Stimulated activated CD8-positive, alpha-beta memory T cell treated with anti-CD3 and anti-CD28 coated beads, Interleukin-2, amount 100 ng/mL, for 48 hours (primary cell): ENCODE measurements at places on chromosomes 2 and 18.

- DNase-seq: no peak
These were observed 38.1 kb downstream of the TMEM37 start for GRCh38 chr2:119469661-119470297.

GRCh38 chr2:128654408-128654807 is 335.7 kb upstream of the HS6ST1 start:
- no peak for DNase-seq

DNA sequence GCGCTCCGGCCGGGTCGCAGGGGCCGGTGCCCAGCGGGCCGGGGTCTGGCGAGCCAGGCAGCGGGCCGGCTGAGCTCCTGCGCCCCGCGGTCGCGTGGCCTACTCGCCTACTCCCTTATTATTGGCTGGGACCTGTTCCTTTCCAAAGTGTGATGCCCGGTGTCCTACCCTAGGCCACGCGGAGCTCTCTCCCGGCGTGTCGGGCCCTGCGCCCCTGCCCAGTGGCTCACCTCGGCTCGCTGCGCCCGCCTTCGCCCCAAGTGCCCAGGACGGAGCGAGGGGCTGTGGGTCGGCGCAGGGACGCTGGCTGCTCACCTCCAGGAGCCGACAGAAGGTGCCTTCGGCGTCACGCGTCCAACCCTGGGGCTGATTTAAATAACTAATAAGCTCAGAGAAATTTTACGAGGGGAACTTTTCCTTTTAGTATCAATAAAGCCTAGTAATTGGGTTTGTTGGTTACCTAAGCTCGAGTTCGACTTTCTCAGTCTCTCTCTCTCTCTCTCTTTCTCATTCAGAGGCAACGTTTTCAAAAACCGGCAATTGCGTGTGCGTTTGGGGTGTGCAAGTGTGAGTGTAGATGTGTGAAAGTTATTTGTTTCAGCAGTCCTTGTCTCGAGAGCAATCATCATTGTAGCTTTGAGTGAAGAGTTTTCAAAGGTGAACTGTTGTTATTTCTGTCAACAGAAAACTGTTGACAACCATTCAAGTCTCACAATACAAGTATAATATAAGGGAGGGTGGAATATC is 7.0 kb upstream of the SATB2 start:
- no peak for DNase-seq

DNA sequence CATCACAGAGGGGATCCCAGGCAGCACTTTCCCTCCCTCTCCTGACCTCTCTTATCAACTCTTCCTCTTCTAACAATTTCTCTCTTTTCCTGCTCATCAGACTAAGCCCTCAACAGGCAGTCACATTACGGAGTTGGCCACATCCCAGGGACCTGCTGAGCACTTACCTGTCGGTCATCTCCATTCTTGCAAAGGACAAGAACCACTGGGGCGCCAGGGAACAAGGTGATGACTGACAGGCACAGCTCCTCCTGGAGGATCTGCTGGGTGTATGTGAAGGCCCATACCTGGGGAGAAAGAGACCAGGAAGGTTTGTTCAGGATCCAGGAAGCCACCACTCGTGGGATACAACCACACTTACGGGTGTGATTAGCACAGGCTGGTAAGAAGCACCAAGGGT is 104.8 kb upstream of the CAPN13 start:
- DNase-seq: no peak

- no peak for DNase-seq
These were observed 60.4 kb downstream of the DHRS9 start for GRCh38 chr2:169129703-169130243.

GRCh38 chr18:28334516-28334915 is 157.6 kb upstream of the CDH2 start:
- DNase-seq: no peak

GRCh38 chr2:196183172-196183473 is 11.7 kb upstream of the STK17B start:
- no peak for DNase-seq

DNA sequence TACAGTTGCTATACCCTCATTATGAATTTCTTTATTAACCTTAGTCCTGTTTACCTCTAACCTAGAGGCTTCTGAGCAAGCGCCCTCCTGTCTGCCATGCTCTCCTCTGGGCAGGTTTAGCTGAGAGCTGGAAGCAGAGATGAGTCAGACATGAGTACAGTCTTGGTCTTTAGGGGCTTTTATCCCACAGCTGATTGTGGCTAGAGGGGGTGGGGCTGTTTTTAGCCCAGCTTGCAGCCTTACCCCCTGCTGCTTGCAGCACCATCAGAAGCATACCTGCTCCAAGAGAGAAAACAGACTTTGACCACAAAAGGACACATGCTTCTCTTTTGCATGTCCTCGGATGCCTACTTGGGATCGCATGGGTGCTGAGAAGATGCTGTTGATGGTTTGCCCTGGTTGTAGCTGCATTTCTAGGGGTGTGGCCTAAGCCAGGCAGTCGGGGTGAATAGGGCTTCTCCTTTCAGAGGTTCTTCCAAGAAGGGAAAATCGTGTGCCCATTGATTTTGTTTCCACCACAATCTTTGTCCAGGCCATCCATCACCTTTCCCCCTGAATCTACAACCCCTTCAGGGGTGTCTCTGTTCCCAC is 115.0 kb upstream of the LGALSL start:
- DNase-seq: no peak

DNA sequence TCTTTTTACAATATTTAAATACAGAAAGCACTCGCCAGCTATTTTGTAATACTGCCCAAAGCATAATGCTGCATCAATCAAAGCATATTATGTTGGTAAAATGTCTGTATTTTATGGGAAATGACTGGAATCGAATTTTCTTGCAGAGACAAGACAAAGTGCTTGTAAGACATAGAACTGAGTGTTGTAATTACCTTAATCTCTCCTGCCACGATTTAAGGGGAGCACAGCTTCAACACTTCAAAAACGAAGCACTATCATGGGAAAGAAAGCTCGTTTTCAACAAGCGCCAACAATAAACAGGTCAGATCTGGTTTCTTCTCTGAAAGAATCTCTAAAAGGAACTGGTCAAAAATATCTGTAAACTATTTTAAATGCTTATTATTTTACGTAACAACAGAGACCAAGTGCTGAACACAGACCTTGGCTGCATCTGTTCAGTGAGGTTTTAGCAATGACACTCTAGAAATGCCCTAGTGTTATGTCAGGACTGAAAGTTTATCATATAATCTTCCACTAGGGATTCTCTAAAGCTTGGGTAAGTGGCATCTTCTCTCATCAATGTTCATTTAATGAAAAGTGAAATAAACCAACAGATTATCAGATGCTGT is 19.0 kb downstream of the RND3 start:
- DNase-seq: no peak

DNA sequence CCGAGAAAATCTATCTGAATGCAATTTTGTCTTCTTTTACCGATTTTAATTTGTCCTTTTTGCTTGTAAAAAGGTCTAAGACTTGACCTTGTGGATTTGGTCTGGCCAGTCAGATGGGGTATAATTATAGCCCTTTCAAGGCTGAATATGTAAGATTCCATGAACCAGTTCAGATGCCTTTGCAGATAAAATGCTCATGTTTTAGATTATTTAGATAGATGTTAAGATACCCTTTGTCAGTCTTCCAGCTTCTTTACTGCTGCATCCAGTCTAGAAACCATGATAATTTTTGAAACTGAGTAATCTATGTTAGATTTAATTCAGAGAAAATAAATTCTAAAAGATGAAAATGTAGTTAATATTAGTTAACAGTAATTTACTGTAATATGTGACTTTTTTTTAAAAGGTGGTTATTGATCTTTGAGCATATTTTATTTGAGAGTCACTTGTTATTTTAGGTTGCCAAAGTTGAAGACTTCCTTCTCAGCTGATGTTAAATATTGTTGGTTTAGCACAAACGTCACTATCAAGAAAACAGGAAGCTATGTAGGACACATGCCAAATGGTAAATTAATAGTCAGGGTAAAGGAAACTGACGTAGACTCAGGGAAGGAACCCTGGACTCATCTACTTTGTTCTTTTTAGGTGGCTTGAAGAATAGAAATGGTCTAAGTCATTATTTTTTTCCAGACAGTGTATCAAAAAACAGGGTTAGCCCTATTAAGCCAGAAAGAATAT is 29.8 kb downstream of the BABAM2 start:
- DNase-seq: no peak

- DNase-seq: no peak
These were observed 12.2 kb downstream of the XDH start for GRCh38 chr2:31402388-31402787.

DNA sequence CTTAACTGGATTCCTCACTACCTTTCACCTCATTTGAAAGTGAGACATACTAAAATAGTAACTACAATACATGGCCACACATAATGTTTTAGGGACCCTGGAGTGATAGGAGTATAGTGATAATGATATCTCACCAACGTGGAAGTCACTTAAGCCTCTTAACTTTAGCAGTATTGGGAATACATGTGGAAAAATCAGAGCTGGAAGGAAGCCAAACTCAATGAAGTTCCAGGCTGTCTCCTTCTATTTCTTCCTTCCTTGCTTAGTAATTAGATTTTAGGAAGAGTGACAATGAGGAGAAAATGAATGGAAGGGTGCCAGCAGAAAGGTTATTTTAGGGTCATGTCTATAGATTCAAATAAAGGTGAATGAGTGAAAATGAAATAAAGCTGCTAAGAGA is 387.3 kb downstream of the PLCL1 start:
- no peak for DNase-seq

DNA sequence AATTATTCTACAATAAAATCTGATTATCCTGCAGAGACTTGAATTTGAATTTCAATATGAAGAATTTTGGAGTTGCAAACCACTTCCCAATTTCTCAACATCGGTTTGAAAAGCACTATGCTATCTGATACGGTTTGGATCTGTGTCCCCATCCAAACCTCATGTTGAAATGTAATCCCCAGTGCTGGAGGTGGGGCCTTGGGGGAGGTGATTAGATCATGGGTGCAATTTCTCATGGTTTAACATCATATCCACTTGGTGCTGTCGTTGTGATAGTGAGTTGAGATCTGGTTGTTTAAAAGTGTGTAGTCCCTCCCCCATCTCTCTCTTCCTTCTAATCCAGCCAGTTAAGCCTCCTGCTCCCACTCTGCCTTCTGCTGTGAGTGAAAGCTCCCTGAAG is 205.7 kb downstream of the NBAS start:
- DNase-seq: no peak

- no peak for DNase-seq
These were observed 15.6 kb downstream of the PDE6D start for GRCh38 chr2:231765496-231765929.

- no peak for DNase-seq
These were observed 55.9 kb downstream of the HS1BP3 start for GRCh38 chr2:20594957-20595356.

DNA sequence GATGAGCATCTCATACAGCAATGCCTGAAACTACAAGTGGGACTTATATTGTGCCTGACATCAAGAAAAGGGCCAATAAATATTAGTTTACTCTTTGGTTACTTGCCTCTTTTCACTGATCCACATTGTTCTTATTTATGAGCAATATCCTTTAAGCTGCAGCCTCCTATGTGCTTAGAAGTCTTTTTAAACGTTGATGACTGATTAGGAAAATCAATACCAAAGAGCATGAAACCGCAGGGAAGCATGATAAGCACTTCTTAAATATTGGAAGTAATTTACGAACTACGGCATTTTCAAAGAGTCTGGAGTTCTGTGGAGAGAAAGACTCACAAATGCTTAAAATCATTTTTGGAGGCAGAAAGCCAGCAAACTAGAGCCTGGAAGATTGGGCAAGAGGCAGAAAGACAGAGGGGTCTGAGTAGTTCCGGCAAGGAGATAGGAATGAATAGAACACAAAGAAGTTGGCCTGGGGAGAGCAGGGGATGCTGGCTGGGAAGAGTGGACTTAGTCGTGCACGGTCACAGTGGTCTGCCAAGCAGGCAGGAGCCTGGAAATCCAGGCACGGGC is 122.6 kb upstream of the NOSTRIN start:
- no peak for DNase-seq

DNA sequence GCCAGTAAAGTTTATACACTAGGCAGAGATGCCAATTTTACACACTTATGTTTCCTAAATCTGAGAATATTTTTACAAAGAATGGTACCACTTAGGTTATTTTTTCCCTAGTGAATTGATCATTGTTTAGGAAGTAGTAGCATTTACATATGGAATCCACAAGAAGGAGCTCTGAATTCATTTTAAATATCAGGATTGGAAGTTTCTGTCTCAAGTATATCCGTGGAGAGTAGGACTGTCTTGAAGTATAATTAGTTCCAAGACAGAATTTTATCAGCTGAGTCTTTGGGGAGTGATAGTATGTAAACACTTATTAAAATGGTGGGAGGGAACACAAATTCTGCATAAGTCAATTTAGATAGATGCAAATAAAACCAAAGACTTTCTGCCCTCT is 82.3 kb upstream of the FAM98A start:
- DNase-seq: no peak

DNA sequence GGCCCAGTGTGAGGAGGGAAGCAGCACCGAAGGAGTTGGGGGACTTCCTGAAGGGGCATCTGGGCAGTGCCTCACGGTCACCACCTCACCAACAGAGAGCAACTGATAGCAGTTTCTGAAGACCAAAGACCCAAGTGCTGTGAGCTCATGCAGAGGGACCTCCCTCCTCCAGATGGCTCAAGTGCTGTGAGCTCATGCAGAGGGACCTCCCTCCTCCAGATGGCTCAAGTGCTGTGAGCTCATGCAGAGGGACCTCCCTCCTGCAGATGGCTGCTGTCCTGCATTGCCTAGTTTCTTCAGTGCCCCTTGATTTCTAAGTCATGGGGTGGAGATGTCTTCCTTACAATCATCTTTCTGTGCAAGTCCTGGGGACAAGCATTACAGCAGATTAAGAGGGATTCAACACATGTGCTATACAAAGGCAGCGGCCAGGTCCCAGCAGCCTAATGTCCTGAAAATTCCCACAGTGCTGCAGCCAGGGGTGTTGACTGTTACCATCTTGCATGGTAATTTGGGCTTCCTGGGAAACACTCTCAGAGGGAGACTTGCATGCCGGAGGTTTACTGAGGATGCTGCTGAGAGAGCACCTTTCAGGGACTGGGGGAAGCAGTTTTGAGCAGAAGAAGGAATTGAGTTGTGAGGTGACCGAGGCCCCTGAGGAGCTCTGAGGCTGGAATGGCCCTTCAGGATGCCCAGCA is 409.3 kb downstream of the GALR1 start:
- no peak for DNase-seq

DNA sequence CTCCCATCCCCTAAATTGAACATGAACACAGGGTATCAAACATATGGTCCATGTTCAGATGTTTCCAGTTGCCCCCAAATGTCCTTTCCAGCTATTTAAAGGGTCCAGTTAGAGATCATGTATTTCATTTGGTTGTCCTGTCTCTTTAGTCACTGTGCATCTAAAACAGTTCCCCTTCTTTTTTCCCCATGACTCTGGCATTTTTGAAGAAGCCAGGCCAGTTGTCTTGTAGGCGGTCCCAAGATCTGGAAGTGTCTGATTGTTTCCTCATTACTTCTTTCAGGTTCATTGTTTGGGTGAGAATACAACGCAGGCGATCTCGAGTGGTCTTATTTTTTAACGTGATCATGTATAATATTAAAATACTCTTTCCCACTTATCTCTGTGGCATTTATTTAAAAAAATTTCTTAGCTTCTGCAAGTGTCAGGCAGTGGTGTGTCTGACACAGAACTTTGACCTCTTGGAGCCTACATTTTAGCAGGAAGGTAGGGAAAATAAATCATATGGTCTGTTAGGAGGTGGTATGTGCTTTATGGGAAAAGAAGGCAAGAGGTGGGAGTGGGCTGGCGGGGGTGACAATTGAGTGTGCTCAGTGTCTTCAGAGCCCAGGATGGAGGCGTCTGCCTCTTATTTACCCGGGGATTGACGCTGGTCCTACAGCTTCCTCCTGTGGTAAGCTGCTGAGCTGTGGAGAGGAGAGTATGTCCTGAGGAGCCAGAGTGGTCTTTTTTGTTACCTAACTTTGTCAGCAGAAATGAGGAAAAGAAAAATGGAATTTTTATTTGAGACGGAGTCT is 8.1 kb downstream of the RAB31 start:
- no peak for DNase-seq

GRCh38 chr2:1910021-1910420 is 165.7 kb upstream of the PXDN start:
- no peak for DNase-seq
